Stimulated activated CD4-positive, alpha-beta T cell treated with anti-CD3 and anti-CD28 coated beads, Interleukin-2, amount 100 ng/mL, for 48 hours (primary cell): ENCODE measurements at places on chromosomes 2 and 18.
A peak's percentile ranks its signal among the peaks of the same experiment; 100 is the strongest.

DNA sequence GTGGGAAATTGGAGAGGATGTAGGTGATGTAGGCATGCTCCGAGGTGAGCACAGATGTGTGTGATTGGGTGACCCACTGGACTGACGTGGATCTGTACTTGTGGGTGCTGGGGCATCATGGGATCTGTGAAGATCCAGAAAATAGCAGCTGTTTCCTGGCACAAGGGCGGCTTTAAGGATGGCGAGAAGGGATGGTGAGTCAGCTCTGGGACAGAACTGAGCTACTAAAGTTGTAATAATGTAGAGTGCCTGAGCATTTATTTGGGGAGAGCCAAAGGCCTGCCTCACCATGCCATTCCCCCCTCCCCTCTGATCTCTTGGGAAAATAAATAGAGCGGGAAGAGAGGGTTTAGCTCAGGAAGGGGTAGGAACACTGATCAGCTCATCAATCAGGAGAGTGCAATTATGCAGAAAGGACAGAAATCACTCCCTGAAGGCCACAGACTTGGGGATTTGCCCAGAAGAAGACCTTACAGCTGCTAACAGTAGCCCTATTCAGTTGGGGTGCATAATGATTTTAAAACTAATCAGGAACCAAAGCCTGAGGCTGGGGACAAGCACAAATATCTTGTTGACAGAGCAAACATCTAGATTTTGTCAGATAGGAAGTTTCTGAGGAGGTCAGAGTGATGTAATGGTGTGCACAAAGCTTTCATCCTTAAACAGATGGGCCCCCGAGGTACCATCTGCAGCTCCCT is 30.3 kb downstream of the TANC1 start:
- no peak for DNase-seq

DNA sequence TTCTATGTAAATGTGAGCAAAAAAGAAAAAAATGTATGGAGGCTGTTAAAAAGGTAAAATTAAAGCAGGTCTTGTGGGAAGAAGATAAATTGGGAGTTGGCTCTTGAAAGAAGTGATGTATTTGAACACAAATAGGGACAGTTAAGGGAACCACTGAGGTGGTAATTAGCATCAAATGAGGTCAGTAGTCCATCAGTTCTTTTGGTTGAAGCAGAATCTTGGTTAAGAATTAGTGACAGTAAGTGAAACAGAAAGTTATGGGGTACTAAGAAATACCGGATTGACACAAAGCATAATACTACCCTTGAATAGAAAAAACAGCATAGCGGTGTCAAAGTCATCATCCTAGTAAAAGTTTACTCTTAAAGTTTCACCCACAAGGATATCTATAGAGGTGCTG is 352.6 kb upstream of the VRK2 start:
- DNase-seq = no peak

GRCh38 chr2:201996679-201997314 is 36.9 kb upstream of the FZD7 start:
- DNase-seq = no peak

DNA sequence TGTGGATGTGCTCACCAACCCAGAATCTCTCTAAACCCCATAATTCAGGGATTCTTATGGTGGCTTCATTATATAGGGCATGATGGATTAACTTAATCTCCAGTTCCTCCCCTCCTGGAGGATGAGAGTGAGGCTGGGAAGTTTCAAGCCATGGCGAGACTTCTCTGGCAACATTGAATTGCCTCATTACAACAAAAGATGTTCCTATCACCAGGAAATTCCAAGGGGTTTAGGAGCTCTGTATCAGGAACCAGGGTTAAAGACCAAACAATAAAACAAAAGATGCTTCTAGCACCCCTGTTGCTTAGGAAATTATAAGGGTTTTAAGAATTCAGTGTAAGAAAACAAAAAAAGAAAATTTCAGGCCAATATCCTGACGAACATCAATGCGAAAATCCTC is 100.1 kb downstream of the NAB1 start:
- no peak for DNase-seq

- peak; percentile 88 for DNase-seq
These were observed at the start of gene ALS2 for GRCh38 chr2:201780674-201781493. Gene ALS2 (minus strand): TSS chr2:201780933. CDS start chr2:201768885, 12,048 bp downstream.

DNA sequence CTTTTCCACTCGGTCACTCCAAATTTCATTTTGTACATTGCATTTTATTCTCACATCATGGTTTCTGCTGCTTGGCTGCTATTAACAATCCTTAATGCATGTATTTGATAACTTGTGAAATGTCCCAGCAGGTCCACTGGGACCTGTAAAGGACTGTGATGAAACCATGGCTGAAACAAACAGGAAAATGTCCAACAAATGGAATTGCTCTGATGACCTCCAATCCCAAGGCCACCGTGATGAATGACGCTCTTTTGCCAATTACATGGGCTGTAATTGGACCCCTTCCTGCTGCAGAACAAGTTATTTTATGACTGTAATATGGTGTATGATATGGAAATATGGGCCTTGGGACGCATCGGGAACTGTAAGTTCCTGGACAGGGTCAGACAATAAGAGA is 224.2 kb upstream of the CXCR4 start:
- DNase-seq = no peak

DNA sequence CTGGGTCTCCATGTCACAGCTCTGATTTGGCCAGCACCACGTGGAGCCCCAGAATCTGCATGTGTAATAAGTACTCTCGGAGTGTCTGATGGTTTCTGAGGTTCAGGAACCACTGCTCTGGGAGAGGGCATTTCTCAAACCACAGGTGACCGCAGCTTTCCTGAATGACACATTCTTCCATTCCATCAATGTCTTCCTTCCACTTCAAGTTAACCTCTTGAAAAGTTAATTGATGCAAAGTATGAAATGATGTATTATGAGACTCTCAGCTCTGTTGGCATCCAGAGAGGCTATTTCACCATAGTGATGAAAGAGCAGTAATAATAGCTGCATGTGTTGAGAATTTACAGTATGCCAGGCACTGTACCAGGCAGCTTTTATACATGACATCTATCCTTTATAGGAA is 61.3 kb upstream of the CRIM1 start:
- DNase-seq = peak; percentile 9

GRCh38 chr2:72931280-72931910 is 14.1 kb downstream of the EMX1 start:
- no peak for DNase-seq

DNA sequence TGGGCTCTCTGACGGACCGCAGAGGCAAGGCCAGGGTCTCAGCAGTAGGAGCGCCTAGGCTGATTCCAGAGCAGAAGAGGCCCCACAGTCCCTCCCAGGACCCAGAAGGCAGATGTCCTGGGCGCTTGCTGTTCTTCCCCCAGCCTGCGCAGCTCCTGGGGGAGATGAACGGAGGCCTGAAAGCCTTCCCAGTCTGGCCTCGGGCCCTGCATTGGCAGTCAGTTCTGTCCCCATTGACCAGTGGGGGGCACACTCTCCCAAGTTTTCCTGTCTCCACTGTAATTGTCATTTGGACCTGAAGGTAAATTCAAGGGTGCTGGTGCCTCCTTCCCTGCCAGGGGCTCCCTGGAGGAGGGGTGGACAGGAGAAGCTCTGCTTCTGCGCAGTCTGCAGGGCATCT is 345.7 kb downstream of the CYP26B1 start:
- no peak for DNase-seq

- no peak for DNase-seq
These were observed 56.1 kb upstream of the NFE2L2 start for GRCh38 chr2:177320596-177320995.

- no peak for DNase-seq
These were observed 70.6 kb upstream of the ID2 start for GRCh38 chr2:8611246-8611645.
